IPS-NIHi11 (cell line): ENCODE measurements at places on chromosomes 4 and X.

DNA sequence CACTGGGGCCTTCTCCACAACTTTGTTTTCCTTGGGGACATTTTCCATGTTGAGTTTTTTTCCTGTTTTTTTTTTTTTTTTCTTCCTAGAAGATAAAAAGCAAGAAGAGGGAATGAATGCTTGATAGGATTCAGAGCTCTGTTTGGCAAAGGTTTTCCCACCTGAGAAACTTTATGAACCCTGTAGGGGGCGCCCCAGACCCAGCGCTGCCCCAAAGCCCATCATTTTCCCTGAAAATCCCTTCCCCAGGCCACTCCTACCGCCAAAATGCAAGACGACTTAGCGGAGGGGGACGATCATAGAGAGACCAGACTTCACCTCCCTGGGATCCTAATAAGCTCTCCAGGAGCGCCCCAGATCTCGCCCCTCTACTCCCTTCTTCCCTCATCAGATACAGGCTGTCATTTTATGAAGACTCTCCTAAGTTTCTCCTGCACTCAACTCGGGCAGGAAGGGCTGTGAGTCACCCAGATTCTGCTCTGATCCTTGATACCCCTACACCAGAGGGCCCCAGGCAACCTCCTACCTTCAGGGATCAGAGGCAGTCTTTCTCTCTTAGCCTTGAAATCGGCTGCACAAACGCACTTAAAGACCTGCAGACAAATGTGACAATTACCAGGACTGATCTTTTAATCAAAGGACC lies 1.4 kb downstream of the BEX5 start:
- DNase-seq = no peak

- no peak for DNase-seq
Measured at GRCh38 chr4:171880136-171880535, 66.9 kb downstream of the GALNTL6 start.

- DNase-seq = no peak
Measured at GRCh38 chrX:155871934-155872333, 9.2 kb upstream of the VAMP7 start.

- DNase-seq = no peak
Measured at GRCh38 chr4:150656891-150657290, 74.9 kb downstream of the MAB21L2 start.

GRCh38 chr4:143054971-143055370 lies 129.7 kb upstream of the USP38 start:
- no peak for DNase-seq

DNA sequence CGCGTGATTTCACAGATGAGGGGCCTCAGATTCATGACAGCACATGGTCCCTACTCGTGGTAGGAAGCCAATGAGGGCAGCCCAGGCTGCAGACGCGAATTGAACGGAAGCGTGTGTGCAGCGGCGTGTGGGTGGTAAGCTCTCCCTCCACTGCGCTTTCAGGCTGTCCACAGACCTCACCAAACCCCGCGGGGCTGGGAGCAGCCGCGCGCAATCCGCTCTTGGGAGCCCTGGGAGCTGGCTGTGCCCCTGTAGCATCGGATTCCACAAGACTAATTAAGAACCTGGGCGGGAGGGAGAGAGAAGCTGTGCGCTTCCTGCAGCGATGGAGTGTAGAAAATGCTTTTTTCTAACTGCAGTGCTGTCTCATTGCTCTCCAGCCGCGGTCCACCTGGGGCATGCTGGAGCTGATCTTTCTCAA lies 134.9 kb downstream of the STOX2 start:
- DNase-seq = peak; percentile 19

- DNase-seq = no peak
Measured at GRCh38 chr4:55503169-55503568, 43.5 kb downstream of the CLOCK start.

DNA sequence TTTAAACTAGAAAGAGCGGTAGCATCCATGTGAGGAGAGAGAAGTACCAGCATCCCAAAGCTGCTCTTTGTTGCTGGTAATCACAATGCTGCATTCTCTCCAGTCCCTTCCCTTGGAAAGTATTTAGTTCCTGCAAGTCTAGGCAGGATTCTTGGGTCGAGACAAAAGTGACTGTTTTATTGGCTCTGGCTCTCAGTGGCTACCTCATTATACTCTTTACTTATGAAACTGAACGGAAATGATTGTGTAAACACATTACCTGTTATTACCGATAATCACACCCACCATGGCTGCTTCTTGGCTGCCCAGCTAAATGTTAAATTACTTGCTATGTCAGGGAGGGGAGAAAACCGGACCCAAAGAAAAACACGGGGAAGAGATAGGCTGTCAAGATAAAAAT lies 26.2 kb downstream of the ATXN3L start:
- DNase-seq = no peak

DNA sequence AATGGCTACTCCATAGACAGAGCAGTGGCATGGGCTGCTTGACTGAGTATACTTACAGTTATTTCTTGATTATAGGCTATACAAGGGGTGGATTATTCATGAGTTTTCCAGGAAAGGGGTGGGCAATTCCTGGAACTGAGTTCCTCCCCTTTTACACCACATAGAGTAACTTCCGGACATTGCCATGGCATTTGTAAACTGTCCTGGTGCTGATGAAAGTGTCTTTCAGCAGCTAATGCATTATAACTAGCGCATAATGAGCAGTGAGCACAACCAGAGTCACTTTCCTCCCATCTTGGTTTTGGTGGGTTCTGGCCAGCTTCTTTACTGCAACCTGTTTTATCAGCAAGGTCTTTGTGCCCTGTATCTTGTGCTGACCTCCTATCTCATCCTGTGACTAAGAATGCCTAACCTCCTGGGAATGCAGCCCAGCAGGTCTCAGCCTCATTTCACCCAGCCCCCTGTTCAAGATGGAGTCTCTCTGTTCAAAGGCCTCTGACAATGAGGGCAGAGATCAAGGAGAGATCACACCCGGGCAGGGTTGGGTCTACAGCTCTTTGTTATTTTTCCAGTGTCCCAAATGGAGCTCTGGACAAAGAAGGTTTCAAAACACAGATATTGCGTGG lies 468.4 kb upstream of the PRKX start:
- DNase-seq = peak; percentile 4

DNA sequence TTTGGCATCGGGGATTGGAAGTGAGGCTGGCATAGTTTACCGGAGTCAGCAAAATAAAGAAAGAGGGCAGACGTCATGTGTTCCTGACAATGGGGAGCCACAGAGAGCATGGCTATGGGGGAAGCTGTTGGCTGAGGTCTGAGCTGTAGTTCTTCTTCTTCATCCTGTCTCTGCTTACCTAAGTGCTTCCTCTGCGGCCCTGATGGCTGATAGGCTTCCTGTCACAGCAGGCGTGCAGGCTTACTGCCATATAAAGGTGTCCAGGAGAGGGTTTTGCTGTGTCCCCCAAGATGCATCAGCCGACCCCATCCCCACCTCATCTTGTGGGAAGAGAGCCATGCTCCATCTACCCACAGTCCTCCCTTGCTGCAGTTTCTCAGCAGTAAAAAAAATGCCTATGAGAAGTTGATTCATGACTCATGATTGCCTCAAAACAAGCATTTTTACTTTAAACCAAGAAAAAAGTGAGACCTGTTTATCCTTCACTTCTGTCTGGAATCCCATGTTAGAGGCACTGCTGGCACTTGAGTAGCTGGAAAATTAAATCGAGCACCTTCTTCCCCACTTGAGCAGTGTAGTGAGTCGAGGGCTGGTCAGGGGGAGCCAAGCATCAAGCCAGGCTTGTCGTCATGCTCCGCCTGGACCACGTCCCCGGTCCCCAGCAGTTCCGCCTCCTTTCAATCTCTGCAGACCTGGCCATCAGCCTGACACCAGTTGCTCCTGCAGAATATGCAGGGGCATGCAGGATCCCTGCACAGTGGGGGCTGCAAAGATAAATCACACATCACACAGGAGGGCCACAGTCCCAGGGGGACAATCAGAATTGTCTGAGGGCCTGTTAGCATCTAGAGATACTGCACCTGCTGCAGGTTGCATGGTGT lies 237.8 kb downstream of the EVC2 start:
- DNase-seq = no peak

DNA sequence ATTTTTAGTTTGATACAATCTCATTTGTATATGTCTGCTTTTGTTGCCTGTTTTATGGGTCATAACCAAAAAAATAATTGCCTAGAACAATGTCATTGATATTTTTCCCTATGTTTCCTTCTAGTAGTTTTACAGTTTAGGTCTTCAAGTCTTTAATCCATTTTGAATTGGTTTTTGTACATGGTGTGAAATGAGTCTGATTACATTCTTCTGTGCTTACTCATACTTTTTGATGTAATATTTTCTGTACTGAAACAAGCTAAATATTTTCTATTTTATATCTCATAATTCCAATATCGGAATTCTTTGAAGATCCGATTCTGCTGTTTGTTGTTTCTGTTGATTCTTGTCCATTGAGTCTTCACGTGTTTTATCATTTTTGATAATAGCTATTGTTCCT lies 10.6 kb downstream of the TMEM156 start:
- DNase-seq = no peak

GRCh38 chr4:105558277-105558676 lies 5.9 kb downstream of the ARHGEF38 start:
- DNase-seq = no peak
